ENCODE measurements at places on chromosomes 2 and 18. TPM values are rescaled to one million over a fixed set of nuclear protein-coding genes. Genes with fewer than 3 reads are reported as not detected.

DNA sequence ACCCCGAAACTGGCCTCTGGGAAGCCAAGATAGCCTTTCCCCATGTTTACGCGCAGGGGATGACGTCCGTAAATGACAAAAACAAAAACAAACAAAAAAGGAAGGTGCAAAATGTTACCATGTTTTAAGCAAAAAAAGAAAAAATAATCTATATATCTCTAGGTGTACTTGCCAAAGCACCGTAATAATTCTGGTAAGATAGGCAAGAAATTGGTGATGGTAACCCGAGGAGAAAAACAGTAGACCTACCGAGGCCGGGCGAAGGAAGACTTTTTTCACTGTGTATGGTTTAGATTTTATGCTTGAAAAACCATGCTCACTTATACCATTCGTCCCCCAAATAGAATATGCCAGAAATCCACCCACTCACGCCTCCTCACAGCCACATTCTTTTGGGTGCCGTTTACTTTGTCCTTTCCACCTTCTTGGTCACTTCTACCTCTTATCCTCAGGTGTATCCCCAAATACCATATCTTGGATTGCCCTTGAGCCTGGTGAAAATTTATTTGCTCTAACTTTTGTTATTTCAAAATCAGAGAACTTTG, 8.0 kb downstream of the GATA6 start:
- no peak for DNase-seq

DNA sequence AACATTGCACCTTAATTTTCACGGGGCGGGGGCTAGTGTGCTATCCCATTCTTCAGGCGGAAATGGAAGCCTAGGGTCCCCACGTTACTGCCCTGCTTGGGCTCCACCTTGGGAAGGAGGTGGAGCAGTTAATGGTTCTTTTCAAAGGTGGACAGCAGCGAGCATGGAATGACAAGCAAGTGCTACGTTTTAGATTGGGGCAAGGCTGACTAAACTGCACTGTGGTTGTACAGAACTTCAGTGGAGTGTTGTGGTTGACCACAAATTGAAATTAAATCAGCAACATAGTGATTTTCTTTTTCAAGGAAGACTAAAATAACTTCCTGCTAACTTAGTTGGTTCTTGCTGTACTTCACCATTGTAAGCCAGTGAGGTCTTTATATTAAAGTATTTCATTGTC, 47.0 kb downstream of the CHRNA1 start:
- DNase-seq, result no peak

DNA sequence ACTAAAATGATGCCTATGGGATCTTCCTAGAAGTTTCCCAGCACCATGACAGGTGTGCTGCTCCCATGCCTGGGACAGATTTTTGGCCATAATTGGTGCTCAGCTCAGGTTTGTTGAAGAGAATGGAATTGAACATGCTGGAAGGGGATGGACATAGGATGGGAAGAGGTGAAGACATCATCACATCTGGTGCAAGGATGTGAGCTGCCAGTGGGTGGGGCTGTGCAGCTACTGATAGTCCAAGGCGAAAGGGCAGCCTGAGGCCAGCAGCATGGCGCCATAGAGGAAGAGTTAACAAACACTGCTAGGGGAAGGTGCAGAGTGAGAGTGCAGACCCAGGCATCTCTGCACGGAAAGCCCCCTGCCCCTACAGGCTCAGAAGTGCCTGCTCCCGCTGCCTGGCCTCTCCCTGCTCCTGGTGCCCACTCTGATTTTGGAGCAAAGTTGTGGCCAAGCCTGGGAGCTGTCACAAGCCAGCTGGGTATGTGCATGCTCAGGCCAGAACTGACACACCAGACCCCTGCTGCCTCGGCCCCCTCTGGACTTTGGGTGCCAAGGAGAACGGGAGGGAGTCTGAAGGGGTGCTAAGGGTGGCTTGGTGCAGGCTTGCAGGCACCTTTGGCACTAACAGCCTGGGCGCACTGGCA, 178.6 kb downstream of the ZBTB7C start:
- DNase-seq, result peak; percentile 51

DNA sequence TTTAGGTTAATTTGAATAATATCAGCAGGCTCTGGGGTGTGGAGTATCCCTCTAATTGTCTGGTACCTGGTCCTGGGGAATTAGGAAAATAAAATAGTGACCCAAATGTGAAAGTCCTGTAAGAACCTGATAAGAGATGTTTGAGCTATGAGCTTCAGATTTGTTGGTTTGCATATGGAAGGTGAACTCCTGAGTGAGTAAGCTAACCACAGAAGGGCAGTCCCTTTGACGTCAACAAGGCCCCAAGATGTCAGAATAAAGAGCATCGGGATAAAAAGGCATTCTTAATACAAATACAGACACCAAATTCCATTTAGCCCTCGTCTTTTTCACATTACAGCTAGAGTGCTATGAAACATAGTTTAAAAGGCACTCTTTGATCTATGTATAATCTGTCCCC, 1366.3 kb upstream of the TMEFF2 start:
- no peak for DNase-seq

GRCh38 chr2:2560374-2561015, 229.4 kb upstream of the MYT1L start:
- no peak for DNase-seq

GRCh38 chr2:235170536-235171521, 219.0 kb downstream of the SH3BP4 start:
- peak; percentile 70 for DNase-seq

GRCh38 chr2:19361325-19361990, 3.0 kb upstream of the OSR1 start:
- no peak for DNase-seq

DNA sequence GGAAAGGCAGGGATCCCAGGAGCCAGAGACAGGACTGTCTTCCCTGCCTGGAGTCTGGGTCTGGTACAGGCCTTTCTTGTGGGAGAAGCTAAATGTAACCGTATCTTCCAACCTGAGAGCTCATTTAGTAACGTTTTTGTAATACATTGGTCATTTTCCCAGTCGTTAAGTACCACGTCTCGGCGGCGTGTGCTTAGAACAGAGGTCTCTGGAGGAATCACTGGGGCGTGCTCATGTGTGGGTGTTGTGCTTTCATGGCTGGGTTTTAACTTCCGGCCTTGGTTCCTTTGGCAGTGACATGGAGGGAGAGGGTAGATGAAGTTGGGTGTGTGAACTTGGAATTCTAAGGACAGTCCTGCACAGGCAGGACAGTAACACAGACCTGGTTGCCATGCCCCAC, 79.7 kb downstream of the NCK2 start:
- DNase-seq, result no peak

DNA sequence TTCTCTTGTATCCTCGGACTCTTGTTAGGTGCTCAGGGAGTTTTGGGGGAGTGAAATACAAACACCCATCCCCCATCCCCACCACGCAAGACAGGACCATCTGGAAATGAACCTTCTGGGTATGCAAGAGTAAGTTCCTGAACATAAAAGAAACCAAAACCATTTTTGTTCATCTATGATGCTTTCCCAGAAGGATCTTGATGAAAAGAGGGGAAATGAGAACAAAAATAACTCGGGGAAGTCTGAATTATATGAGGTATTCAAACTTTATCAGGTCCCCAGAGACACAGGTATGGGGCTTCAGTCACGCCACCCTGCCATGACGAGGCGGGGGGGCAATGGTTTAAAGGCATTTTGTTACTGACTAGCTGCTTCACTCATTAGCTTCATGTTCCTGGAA, 68.6 kb upstream of the DNMT3A start:
- no peak for DNase-seq

GRCh38 chr2:84876369-84876768, 4.5 kb downstream of the TRABD2A start:
- DNase-seq, result no peak

The KCNF1 gene
- total RNA-seq, result 0.63 TPM

The REG3A gene
- total RNA-seq, result 2.9 TPM

The TMEM247 gene
- total RNA-seq, result not detected

The ICOS gene
- 0.98 TPM for total RNA-seq

The AMER3 gene
- total RNA-seq, result 0.03 TPM
